ENCODE measurements at places on chromosomes 2 and 18.

GRCh38 chr2:182933629-182934028, 67.2 kb upstream of the FRZB start:
- DNase-seq, result no peak

DNA sequence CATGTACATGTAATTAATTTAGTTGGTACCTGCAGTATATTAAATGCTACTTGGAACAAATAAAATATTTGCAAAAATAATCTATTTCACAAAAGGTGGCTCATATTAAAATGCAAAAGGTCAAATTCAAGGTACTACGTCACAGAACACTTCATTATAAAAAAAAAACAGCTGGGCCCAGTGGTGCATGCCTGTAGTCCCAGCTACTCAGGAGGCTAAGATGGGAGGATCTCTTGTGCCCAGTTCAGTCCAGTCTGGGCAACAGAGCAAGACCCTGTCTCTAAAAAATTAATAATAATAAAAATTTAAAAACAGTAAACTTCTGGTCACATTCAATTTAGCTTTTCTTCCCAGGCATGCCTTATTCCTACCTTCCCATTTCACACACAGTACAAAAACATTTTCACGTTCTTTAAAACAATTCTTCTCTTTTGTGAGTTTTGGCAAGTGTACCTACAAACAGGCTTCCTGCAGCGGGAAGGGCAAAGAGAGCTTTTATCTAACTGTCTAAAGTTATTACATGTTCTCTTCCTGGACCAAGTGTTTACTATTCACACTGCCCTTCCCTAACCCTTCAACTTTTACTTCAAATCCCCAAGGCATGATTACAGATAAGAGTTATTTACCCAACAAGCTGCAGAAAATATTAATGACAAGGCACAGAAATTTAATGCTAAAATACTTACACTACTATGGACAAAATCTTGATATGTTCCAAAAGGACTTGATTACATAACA, 10.7 kb downstream of the BAZ2B start:
- no peak for DNase-seq

DNA sequence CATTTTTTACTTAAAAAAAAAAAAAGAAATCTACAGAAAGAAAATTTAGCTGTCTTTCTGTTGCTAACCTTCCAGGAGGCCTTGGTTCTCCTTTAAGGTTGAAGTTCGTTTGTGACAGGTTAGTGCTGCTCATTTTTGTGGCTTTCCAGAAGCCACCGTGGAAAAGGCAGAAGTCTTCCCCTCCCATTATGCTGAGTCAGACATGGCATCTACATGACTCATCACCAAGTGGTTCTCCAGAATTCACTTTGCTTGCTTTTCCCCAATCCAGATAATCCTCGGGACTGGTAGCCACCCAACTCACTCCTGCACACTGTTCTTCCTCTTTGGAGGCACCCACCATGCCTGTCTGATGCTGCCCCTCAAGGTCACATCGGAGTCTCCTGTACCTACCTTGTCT, 228.7 kb downstream of the PIK3C3 start:
- DNase-seq, result no peak

- DNase-seq, result no peak
Measured at GRCh38 chr2:12826781-12827180, 110.0 kb downstream of the TRIB2 start.

DNA sequence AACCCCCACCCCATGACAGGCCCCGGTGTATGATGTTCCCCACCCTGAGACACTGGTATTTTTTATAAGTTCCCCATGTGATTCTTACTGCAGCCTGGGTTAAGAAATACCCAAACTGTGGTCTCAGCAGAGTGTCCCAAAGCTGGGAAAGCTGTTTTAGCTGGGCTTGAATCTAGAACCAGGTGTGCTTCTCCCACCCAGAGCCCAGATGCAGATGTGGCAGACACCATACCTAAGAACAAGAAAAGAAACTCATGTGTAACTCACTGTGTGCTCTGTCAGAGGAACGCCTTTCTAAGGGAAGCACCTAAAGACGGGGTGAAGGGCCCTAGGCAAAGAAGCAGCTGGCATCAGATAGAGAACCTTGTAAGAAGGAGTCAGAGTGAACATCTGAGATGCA, 23.9 kb downstream of the DOK1 start:
- DNase-seq, result no peak

DNA sequence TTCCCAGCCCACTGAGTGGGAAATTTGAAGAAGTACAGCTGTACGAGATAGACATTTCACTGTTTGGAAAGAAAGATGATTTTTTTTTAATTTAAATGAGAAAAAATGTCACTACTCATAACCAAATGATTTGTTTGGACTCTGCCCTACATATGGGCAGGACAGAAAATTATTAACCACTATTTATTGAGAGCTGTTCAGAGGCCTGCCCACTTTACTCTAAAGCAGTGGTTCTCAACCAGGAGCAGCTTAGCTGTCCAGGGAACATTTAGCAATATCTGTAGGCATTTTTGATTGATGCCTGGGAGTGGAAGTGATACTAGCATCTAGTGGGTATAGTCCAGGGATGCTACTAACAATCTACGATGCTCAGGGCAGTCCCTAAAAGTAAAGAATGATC, 13.4 kb upstream of the DTNA start:
- no peak for DNase-seq

DNA sequence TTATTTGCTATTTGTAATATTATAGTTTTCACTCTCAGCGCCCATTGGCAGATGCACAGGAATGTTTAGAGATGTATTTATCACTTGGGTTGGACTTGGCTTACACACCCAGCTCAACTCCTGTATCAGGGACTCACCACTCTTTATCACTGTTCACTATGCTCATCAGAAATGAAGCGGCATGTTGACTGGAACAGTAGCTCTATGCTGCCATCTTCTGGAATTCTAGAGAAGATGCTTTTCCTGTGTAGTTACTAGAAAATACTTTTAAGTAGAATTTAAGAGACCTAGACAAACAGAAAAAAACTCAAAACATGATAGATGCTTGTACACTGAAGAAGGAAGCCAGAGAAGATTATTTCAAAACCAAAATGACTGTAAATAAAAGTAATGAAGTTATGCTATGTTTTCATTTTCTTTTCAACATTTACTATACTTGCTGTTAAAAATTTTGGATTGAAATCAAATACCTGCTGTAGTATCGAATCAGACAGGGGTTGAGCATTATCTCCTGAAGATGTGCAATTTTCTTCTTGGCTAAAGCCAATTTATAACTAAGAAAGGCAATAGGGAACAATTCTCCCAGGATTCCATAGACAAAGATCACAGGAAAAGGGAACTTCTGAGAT, 47.4 kb upstream of the NXPH2 start:
- DNase-seq, result peak; percentile 27

GRCh38 chr2:204030322-204030721, 93.8 kb downstream of the ICOS start:
- no peak for DNase-seq

DNA sequence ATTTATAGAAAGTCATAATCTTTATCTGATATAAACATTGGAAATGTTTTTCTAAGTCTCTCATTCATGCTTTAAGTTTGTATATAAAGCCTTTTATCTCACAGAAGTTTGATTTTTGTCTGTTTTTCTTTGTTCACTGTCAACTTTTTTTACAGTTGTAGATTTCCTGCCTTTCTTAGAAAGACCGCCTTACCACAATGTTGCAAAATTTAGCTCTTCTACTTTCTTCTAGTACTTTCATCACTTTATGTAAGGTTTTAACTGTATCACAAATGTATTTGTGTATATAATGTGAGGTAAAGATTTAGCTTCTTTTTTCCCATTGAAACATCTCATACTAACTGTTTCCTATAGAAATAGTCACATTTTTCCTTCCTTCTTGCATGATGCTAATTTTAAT, 136.1 kb downstream of the DNAH6 start:
- DNase-seq, result no peak

DNA sequence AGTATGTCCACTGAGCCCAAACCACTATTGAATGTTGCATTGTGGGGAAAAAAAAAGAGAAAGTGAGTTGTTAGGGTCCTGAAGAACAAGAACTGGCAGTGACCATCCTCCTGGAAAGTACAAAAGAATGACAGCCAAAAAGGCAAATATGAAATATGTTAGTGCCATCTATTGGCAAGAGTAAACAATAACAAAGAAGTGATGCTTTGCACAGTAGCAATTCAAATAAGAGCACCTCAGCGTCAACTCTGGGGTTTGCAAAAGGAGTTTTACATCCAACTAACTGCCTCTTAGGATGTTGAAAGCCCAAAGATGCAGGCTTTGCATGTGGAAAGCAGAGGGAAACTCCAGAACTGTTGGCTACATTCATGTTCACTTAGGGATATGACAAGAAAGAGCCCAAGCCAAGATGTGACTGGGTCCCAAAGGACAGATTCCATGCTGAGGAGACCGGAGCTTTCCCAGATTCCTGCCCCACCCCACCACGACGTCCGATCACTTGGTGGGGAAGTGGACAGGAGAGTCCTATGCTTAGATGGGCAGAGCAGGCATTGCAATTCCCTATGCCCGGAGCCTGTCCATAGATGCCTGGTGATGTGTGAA, 15.6 kb downstream of the TRABD2A start:
- peak; percentile 18 for DNase-seq

DNA sequence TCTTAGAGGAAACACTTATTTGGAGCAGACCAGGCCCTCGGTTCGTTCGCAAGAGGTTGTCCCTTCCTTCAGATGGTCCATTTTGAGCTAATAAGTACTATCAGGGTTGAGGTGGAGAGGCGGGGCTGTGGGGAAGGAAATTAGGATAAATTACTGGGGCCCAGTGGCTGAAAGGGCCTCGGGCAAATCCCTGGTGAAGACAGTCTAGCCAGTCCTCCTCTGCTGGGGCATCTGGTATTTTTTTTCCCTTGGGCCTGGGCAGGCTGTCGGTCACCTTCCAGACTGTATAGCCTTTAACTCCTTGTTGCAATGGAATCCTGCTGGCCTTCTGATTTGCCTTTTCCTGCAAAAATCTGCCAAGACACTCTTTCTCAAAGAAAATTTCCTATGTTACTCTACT, 1.7 kb upstream of the MYO3B start:
- DNase-seq, result no peak

DNA sequence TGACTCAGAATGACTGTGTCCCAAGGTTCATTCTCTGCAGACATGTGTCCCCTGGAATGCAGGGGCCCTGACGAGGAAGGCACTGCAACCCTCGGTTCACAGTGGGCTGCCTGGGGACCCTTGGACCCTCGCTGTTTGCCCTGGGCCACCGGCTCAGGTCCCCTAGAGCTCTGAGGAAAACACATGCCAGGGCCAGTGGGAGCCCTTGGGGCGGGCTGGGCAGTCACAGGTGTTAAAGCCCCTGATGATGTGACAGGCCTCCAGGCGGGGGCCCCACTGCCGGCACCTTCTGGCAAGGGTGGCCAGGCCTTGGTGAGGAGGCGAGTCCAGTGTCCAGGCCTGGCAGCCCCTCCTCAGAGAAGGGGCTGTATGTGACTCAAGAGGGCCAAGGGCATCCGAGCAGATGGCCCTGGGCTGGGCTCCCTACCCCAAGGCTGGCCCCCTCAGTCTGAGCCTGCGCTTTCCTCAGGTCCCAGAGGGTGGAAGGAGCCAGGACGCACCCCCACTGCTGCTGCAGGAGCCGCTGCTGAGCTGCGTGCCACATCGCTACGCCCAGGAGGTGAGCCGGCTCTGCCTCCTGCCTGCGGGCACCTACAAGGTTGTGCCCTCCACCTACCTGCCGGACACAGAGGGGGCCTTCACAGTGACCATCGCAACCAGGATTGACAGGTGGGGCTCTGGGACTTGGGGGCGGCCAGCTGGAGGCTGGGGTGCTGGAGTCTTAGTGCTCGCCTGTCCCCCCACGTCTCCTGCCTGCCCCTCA, 11.1 kb downstream of the CAPN10 start:
- no peak for DNase-seq

Data from naive B cell (primary cell).